ENCODE measurements at places on chromosomes 2 and 18.

DNA sequence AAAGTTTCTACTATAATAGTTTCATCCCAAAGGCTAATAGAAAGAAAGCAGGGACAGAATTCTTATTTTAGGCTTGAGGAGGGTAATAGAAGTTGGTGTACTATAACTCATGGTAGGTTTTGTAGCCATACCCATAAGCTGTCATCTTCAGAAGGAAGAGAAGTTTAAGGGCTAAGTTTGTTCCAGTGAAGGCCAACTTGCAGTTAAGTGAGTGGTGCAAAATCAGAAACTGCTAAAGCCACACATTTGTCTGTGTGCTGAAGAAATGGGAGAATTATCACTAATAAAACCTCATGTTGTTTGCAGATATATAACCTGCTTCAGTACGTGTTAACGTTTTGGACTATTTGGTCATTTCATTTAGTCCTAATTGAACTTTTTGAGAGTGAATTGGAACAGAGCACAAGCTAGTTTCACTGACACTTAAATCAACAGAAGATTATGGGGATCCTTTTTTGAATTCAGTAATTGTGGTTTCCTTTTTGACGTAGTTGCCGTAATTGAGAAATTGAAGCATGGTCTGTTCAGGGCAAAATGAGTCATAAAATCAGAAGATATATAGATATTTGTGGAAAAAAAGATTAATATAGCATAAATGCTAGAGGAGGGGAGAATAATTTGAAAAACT, 69.1 kb downstream of the PHLPP1 start:
- DNase-seq, result no peak

GRCh38 chr2:7849027-7849426, 832.8 kb upstream of the ID2 start:
- DNase-seq, result no peak

- no peak for DNase-seq
Observed at GRCh38 chr2:189421644-189422043, 19.6 kb upstream of the WDR75 start.

GRCh38 chr2:175282300-175282699, 100.8 kb upstream of the ATP5MC3 start:
- DNase-seq, result peak; percentile 33

GRCh38 chr2:36387258-36387916, 31.8 kb downstream of the CRIM1 start:
- DNase-seq, result no peak

DNA sequence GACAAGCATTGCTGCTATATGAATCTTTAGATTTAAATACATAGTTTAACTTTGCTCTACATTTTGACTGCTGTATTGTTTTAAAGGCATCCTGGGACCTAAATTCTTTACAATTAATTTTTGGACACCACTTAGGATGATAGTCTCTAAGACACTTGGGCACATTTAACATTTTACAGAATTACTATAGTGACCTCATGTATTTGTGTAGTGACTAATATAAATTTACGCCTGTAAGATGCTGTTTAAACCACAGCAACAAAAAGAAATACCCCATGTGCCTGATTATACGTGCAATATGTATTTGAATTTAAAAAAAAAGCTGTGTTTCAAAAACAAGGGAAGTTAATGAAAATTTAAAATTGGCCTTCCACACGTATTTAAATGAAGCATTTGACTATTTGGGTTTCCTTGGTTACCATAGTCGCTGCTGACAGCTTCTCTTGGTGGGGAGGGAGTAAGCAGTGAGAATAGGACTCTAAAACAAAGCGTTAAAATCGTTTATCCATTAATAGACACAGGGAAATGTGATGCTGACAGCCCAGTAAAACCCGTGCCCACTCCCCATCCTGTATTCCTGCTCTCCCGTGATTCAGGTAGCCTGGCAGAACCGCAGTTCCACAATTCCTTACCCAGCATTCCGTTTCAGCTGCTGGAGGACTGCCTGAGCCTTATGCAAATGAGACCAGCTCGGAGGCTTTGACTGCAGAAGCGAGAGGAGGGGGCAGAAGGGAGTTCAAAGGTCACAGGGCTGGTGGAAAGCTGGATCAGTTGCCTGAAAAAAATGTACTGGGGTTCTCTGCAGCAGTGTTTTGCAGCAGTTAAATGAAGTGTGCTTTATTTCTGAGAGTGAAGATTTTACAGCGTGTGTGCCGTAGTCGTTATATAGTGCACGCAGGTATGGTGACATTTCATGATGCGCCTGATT, 104.3 kb downstream of the CSRNP3 start:
- DNase-seq, result no peak

DNA sequence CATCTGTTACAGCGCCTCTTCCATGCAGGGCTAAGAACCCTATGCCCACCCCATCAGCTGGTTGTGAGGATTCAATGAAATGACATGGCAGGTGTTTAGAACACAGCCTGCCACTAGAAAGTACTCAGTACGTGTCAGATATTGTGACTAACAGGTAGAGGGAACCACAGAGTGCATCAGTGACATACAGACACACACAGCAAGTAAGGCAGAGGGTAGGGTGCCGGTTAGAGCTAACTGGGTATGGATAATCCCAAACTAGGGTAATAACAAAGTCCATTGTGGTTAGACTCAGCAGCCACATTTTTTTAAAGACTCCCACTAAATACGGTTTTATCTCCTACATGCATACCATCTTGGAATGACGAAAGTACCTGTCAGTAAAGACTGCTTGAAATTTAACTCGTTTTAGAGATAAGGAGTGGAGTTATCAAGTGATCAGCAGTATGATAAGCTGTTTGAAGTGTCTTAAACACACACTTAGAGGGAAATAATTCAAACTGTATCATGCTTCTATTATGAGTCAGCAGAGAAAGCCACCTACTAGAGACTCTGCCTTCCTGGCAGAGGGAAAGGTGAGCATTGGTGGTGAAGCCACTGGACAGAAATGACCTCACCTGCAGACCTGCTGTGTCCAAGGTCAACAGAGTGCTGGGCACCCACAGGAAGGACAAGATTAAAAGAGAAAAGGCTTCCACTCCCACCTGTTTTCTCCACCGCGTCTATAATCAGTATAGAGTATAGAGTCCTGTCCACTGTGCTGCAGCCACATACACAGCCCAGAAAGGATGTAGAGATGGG, 20.6 kb downstream of the MPPE1 start:
- DNase-seq, result no peak

GRCh38 chr2:66432801-66433694, 1.9 kb upstream of the MEIS1 start:
- DNase-seq, result peak; percentile 18

DNA sequence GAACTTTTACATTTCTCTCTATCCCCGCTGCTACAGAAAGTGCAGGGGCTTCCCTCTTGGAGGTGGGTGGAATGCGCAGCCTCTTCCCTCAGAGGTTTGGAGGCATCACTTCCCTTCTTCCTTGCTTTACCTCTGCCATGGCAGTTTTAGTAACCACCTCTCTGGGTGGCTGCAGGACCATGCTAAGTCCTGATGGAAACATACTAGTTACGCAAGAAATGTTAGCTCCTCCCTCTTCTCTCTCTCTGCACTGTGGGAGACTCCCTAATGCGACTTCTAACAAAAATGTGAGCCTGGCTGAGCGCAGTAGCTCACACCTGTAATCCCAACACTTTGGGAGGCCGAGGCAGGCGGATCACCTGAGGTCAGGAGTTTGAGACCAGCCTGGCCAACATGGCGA, 116.8 kb upstream of the RAB6C start:
- DNase-seq, result no peak

DNA sequence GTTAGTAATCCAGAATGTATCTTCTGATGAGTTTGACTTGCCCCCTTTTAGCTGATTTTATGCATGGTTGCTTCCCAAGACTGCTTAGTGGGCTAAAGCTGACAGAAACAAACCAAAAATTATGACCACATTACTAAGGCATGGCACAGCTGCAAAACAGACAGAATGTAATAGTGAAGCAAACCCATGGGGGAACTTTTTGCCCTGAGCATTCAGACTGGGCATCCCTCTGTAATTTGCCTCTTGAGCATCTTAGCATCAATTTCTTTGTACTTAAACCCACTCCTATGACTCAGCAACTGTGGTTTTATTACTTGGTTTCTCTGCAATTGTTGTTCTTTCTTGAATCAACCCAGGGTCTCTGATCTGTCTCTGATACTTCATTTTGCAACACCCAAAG, 487.3 kb upstream of the DCC start:
- DNase-seq, result no peak

DNA sequence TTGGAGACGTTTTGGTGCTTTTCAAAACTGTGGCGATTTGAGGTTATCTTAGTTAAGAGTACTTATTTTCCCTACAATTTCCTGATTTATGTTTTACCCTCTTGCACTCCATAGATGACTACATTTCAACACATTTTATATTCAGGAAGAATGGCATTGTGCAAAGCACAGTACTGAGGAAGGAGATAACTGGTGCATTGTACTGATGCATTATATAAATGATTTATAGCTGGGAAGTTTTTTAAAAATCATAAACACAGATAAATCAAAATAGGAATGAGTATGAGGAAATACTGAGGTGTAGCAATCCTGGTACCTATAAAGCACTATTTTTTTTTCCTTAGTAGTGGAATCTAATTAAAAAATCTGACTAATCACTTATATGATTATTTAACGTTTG, 5.6 kb downstream of the REL start:
- DNase-seq, result no peak

Data from CD4-positive, alpha-beta T cell treated with Interleukin-1 beta for 1 hour (primary cell).